Ammon's horn (tissue), 1 donor: ENCODE measurements at places on chromosomes 6 and 20.

DNA sequence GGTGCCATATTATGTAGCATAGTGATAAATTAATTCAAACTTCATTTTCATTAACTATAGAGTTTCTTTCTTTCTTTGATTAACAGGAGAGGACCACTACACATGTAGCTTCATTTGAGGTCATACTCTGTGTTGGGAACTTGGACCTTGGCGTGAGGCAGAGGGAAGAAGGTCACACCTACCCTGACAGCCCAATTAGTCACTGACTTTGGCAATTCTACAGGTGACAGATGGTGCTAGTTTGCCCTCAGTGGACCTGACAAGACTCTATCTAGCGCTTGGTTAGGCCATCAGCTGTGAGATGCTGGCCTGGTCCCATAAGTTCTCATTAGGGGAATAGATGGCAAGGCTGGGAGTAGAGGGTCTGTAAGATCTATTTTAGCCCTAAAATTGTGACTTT lies 14.2 kb downstream of the SLX4IP start:
- DNase-seq: no peak

DNA sequence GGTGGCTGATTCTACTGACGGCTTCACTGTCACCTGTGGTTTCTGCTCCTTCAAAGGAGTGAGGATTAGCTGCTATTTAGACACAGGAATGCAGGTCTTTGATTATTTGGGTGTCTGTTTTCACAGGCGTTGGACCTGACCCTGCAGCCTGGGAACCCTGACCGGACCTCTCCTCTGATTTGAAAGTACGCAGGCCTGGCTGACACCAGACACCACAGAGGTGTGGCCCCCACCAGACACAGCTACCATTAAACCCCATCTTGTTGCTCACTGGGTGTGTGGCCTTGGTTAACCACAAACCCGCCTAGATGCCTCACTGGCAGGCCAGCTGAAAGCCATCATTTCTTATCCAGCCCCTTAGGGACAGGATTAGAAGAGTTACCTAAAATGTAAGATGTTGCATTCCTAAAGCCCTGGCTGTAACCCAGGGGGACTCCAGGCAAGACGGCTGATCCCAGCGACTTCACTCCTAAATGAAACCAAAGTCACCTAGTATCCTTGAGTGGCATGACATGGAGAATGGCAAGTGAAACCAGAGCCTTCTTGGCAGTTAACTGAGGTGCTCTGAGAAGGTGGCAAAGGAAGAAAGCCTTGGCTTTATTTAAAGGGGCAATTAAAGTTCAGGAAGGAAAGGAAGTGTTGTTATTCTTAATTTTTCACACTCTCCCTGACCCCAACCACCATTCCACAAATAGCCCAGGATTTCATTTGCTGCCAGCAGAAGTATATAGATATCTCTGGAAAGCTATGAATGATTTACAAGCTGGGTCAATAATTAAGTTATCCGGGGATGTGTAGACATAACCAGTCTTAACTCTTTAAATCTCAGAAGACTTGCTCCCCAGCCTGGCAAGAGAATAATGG lies 169.9 kb downstream of the QRSL1 start:
- no peak for DNase-seq

- DNase-seq: no peak
These were observed 57.5 kb downstream of the LIN28B start for GRCh38 chr6:105014448-105014847.

DNA sequence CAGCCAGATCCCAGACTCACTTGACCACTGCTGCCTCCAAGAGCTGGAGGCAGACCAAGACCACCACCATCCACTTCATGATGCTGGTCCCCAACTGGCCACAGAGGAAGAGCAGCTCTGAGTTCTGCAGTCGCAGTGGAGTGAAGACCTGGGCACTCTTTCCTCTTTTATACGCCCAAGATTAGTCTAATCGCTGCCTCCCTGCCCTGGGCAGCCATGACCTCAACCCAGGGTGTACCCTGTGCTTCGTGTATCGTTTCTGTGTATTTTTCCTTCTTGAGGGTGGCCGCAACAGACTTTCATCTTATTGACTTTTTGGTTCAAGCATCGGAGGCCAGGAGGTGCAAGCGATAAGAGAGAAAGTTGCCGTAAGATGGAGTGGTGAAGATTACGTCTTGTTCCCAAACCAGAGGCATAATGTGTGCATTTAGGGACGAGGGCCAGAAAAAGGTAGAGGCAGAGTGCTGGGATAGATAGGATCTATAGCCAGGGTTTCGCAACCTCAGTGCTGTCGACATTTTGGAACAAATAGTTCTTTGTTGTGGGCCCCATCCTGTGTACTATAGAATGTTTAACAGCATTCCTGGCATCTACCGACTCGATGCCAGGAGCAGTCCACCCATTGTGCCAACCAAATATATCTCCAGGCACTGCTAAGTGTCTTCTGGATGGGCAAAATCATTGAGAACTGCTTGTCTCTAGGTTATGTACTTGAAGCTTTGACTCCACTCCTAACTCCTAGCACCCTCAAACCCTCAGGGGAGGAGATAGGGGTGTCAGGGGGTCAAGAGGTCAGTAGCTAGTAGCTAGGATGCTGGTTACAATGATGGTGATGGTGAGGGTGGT lies at the start of gene PGC:
Gene PGC (minus strand): TSS at position 142 of the 846 bp plus-strand sequence. CDS start 63 bp downstream, at position 79.
- no peak for DNase-seq

DNA sequence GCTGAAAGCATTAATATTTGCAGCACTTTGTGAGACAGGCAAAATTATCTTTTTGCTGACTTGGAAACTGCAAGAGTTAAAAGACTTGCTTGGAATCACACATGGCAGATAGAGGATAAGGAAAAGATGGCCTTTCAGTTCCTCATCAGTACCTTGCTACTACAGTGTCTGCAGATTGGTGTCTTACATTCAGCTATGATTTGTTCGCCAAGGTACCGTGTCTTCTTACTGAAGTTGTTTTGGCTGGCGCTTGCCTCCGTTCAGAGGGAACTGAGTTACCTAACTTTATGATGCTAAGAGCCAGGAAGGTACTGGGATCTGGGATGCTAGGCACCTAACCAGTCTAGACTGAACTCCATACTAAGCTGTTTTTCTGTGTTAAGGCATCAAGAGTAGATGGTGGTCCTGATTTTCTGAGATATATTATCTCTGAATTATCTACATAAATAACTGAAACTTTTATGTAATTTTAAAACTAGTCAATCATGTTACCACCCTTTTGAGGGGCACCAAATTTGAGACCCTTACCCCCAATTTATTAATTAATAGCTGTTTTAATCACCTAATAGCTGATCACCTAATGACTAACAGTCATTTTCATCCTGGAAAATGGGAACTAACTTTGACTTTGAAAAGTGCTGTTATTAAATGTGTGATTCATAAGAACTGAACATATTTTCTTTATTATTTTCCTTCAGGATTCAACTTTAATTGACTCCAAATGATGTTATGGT lies 2.5 kb downstream of the WTAP start:
- peak; percentile 11 for DNase-seq

DNA sequence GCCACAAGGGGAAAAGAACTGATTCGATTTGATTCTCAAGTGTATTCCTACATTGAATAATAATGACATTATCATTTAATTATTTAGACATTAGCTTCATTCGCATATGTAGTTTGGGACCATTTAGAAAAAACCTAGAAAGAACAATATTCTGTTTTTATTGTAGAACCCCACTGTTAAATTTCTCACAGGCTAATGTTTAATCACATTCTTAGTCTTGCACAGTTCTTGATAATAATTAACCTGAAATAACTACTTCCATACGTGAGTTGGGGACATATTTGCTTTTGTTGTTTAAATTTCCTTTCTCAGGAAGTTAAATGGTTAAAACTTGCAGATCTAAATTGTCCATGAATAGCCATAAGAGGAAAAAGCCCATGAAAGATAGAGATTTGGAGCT lies 275.2 kb downstream of the TFAP2B start:
- no peak for DNase-seq

DNA sequence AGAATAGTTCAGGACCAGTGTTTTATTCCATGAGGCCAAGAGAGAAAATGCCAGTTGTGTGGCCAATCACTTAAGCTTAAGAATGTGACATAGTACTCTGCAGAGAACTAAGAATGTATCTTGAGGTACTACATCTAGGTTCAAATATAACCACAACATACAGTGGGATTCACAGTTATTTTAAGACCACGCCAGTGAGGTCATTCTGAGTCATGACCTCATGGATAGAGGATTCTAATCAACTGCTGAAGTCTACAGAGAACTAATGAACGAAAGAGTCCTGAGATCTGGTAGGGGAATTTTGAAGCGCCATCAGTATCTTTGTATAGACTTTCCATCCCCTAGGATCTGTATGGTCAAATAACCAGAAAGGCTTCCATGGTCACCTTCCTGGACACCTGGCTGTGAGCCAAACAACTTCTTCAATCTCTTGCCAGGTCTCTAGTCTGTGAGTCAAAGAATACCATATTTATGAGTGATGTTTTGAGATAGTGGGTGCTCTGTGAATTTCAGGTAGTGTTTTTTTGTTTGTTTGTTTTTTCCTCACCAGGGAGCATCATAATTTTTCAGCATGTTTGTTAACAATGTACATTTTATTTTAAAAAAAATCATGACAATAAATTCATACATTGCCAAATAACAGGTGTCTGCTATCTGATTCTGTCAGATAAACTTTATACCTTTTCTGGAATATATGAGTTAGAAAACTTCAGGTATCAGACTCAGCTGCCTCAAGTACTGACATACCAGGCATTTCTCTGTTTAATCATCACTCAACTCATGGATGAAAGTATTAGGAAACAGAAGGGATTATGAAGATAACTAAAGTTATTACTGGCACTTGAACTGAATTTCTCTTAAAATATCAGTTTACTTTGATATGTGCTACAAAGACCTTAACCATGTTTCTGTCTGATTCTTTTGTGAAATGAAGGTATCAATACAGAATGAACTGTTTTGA lies 217.9 kb downstream of the PLCB4 start:
- no peak for DNase-seq

DNA sequence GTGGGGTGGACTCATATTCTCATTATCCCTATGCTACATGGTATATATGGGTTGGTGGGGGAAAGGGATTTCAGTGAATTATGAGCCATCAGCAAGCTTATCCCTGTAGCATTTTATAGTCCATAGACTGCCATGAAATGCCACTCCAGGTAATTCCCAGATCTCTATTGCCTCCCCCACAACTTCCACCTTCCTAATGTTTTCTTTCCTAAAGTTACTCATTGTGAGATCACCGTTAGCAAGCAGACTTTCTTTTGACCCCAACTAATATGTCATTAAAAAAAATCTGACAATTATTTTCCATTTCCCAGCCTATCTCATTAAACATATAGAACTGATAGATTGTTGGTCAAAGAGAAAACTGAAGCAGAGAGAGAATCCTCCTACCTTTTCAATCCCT lies 40.7 kb upstream of the TBX18 start:
- DNase-seq: no peak

DNA sequence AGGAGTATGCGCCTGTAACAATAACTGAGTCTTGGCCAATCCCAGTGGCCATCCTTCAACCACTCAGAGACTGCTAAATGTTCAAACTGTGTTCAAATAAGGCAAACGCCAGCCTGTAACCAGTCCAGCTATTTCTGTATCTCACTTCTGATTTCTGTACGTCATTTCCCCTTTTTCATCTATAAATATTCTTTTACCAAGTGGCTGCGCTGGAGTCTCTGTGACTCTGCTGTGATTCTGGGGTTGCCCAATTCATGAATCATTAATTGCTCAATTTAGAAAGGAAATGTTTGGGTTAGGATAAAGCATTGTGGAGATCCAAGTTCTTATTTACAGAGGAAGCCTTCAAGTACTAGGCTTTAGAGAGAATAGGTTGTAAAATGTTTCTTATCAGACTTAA lies 89.8 kb upstream of the UST start:
- peak; percentile 35 for DNase-seq

DNA sequence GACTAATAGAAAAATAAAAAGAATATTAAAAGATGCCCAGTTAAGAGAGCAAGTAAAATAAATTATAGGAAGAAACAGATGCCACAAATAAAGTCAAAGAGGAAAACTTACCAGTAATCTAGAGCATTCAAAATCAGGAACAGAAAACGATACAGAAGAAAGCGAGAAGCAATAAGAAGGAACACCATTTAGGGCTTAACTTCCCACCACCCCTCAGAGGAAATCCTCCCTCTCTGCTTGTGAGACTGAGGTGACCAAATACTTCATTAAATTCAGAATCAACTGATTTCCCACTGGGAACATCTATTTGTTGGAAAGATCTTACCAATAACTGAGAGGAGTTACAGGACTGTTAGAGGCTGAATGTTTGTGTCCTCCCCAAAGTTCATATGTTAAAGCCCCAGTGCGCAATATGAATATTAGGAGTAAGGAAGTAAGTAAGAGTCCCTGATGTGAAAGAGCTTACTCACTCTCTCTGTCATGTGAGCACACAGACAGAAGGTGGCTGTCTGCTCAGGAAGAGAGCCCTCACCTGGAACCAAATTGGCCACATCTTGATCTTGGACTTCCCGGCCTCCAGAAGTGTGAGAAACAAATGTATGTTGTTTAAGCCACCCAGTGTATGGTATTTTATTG lies 19.5 kb downstream of the KATNA1 start:
- DNase-seq: peak; percentile 15

DNA sequence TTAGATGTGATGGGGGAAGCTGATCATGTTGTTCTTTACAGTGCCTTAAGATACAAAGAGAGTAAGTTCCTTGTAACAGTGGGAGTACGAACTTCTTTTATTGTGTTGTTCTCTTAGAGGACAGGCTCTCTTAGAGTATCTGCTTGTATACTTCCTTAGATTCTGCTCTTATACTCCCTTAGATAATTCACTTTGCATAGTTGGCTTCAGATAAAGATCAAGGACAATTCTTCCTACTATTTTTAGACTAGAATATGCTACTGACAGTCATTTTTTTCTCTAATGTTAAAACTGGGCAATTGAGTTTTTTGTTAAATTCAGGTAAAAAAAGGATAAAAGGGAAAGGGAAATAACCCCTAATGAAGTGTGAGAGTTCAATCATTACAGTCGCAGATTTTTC lies 138.7 kb downstream of the MYB start:
- no peak for DNase-seq

DNA sequence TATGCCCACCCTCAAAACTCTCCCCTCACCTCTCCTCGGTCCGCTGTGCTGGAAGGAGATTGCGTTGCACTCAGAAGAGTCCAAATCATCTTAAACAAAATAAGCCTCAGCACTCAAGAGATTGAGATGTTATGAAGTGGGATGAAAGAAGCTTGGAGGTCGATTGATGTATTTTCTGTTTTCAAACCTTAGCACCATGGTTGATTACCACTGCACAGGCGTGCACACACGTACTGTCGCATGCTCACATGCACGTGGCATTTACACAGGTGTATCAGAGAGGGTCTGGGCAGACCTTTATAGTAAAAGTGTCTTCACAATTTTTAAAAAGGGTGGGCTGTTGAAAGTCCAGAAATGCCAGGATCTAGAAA lies 612 bp upstream of the AGPAT4 start:
- DNase-seq: no peak

- DNase-seq: peak; percentile 65
These were observed 103.7 kb downstream of the SNAP25 start for GRCh38 chr20:10322073-10323012.

DNA sequence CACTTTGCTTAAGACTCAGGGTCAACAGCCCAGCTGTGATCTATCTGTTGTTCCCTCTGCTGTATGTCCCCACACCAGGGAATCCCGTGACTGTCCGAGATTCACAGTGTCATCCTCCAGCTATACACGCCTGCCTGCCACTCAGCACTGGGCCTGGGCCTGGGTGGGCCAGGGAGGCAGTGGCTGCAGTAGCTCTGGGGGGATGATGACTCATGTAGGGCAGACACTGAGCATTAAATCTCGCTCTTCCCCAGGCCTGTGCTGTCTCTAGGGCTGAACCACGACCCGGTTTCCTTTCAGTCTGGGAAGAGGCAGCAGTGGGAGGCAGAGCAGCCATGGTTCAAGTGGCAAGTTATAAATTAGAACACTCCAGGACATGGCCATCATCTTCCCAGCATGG lies 173.9 kb downstream of the LRFN2 start:
- DNase-seq: no peak
